ENCODE measurements at places on chromosomes 5 and 9.
A peak's percentile ranks its signal among the peaks of the same experiment; 100 is the strongest.

- no peak for DNase-seq
These were observed 220.8 kb upstream of the PCSK5 start for GRCh38 chr9:75669721-75670120.

GRCh38 chr5:151068433-151069197 is 12.2 kb downstream of the TNIP1 start:
- no peak for DNase-seq

- DNase-seq: no peak
These were observed 31.7 kb downstream of the SLC35A4 start for GRCh38 chr5:140596321-140596741.

GRCh38 chr5:172843825-172844576 is 9.9 kb downstream of the ERGIC1 start:
- no peak for DNase-seq

DNA sequence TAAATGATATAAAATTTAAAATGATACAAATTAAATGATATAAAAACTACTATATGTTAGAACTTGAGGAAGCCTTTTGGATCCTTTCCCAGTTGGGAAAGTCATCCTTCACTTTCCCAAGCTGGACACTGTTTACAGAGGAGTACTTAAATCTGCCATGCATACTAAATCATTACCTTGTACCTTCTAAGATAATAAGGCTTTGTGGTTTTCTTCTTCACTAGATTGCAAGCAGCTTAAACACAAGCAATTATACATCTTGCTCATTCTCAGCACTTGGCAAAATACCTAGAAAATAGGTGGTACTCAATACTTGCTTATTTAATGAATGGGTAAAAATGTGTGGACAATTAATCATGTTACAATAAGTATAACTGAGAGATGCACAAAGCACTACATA is 666.8 kb downstream of the PTPRD start:
- no peak for DNase-seq

- no peak for DNase-seq
These were observed 282.9 kb downstream of the FER start for GRCh38 chr5:109030360-109031143.

DNA sequence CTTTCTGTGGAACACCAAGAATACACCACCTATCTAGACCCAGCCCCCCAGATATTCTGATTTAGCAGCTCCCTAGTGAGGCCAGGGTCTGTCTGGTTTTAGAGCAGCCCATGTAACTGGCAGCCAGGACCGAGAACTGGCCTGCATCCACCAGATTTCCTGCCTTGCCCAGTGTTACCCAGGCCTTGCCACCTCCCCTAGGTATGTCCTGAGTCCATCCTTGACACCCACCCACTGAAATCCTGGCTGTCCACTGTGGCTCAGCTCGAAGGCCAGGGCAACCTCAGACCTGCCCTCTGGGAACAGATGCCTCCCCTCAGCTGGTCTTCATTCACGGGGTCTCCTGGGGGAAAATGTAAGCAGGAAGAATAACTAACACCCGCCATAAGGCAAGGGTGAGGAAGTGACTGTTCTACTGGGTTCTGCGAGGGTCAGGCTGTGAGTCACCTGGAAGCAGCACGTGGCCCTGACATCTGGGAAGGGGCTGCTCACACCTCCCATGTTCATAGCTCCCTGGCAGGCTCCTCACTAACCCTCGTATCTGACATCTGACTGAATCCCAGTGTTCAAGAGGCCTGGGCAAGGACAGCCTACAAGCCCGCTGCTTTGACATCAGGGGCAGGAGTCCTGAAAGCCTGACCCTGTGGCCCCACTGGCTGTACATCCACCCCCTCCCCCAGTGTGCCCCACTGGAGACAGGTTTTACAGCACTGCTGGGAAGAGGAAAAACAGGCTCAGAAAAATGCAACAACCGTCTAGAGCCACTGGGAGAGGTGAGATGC is 72.7 kb downstream of the SEMA4D start:
- no peak for DNase-seq

DNA sequence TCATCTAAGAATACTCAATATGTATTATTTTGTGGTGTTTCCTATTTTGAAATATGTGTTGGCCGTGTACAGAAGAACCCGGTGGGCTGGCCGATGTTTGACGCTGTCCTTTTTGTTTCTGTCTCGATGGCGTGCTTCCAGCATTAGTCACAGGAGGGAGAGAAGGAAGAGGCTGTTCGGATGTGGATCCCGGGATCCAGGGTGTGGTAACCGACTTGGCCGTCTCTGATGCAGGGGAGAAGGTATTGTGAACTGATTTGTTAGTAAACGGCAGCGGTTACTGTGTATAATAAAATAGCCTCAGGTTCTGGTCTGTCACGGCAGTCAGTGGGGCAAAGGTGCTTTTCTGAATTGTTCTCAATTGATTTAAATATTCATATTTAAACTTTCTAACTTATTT is 275.0 kb downstream of the ARHGEF28 start:
- peak; percentile 24 for DNase-seq

DNA sequence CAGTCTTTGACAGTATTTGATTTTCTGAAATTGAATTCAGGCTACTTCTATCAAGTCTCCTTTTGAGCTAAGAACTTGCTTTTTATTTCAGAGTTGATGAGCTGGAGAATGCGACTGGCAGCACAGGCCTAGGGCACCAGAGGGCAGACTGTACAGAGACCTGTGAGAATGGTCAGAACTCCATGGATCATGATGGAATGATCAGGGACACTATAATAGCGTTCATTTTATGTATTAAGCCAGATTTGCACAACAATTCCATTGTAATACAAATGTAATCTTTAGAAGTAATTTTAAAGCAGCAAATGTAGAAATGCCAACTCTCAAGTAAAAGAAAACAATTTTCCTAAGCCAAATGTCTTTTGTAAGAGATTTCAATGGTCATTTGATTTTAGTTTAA is 902.4 kb downstream of the NR2F1-AS1 start:
- DNase-seq: peak; percentile 8

DNA sequence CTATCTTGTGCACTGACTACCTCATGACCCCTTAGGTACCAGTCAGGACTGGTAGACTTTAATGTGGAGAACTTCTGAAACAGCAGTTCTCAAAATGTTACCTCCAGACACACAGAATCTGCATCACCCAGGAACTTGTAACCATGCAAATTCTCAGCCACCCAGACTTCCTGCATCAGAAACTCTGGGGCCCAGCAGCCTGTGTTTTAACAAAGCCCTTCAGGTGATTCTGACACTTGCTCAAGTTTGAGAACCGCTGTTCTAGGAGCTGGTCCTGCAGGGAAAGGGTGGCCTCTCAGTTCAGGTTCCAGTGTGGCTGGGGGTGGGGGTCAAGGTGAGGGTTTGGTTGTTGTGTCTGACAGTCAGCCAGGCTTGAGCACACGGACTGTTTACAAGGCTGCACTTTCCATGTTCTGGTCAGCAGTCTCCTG is 28.4 kb downstream of the ZFP62 start:
- DNase-seq: no peak

- DNase-seq: no peak
These were observed 32.9 kb downstream of the NDUFS6 start for GRCh38 chr5:1834022-1834551.

DNA sequence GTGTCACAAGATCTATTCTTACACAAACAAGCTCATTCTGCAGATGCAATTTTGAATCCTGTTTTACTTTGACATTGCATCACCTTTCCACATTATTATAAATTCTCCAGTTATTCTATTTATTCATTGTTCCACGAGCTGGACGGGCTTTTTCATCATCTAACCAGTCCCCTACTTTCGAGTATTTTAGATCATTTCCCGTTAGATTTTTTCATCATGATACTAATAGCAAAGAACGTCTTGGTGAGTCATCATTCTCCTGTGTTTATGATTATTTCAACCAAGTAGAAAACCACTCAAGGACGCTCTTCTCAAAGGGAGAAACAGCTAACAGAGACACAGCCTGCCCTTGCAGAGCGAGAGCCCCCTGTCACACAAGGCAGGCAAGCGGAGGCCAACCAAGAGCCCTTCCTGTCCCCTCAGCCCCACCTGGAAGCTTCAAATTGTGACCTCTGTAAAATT is 15.1 kb downstream of the BBLN start:
- no peak for DNase-seq

DNA sequence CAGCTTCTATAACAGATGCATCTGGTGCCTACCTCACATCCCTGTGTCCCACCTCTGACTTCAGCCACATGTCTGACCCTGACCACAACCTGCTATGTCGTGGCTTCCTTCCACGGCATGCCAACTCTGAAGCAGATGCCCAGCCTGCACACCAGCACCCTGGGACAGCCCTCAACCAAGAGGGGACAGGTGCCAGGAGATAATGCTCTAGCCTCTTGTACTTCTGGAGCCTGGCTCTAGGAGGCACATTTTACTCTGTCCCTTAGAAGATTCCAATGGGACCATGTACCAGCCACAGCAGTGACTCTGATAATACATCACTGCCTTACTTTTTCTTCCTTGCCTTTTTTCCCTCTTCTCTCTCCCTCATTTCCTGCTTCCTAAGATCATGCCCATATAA is 51.4 kb downstream of the EBF1 start:
- DNase-seq: no peak

GRCh38 chr9:29211580-29212396 is 1638.5 kb upstream of the C9orf72 start:
- DNase-seq: peak; percentile 0
